NCI-H2029 treated with DMSO at 0.1 percent for 48 hours (cell line): ENCODE measurements at places on chromosomes 11 and 22.

DNA sequence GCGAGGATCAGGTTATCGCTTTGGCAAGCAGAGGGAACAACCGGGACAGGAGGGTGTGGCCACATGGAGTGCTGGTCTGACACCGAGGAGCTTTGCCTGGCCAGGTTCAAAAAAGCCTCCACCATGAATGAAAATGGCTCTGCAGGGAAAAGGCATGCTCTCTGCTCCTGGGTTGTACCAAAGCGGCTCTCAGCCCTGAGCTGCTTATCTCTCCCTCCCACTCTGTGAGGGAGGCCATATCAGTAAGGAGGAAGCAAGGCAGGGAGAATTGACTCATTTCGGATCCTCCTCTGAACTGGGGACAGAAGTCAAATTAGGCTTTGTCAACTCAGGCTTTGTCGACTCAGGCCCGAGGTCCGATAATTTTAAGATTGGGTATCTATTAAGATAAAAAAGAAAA is 82.9 kb upstream of the CRTAM start:
- DNase-seq: no peak

GRCh38 chr11:101053492-101053891 is 76.1 kb downstream of the PGR start:
- DNase-seq: no peak

DNA sequence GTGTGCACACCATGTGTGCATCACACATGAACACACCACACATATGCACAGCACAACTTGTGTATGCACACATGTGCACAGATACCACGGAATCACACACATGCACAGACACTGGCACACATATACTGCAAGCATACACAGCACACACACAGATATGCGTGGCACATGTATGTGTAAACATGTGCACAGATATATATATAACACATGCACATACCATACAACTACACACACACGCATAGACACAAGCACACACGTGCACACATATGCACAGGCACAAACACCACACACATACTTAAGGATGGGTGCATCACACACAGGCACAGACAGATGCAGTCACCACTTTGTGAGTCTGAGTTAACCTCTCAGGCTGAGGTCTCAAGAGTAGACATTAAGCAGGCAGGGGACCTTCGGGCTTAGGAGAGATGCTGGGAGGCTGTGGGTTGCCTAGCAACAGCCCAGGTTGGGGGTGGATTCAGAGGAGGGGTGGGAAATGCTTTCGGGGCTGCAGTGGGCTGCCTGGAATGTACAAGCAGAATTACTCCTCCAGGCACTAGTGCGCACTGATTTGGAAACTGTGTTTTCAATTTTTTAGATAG is 82.9 kb downstream of the MYO18B start:
- no peak for DNase-seq

GRCh38 chr11:102457865-102458264 is 5.3 kb upstream of the TMEM123 start:
- no peak for DNase-seq

- DNase-seq: no peak
These were observed 13.6 kb upstream of the OR56B1 start for GRCh38 chr11:5722622-5723021.

GRCh38 chr22:37982151-37982785 is 2.1 kb downstream of the SOX10 start:
- no peak for DNase-seq

GRCh38 chr11:115266066-115266639 is 238.1 kb downstream of the CADM1 start:
- DNase-seq: no peak

GRCh38 chr11:125579811-125580210 is 10.5 kb downstream of the EI24 start:
- no peak for DNase-seq

- DNase-seq: no peak
These were observed 418.0 kb downstream of the SHANK2 start for GRCh38 chr11:70834277-70834940.

GRCh38 chr22:35148381-35148780 is 82.4 kb downstream of the ISX start:
- no peak for DNase-seq

GRCh38 chr11:130582981-130583380 is 134.5 kb downstream of the ADAMTS15 start:
- DNase-seq: no peak

GRCh38 chr11:34938611-34939010 is 22.2 kb downstream of the PDHX start:
- DNase-seq: no peak

- DNase-seq: peak; percentile 32
These were observed at the start of gene ANO9 for GRCh38 chr11:441418-442274. Gene ANO9 (minus strand): TSS chr11:442011. CDS start chr11:441926, 85 bp downstream.

GRCh38 chr11:30111786-30112185 is 95.0 kb upstream of the KCNA4 start:
- no peak for DNase-seq

- DNase-seq: no peak
These were observed 7.2 kb downstream of the MRGPRF start for GRCh38 chr11:69005631-69006368.

DNA sequence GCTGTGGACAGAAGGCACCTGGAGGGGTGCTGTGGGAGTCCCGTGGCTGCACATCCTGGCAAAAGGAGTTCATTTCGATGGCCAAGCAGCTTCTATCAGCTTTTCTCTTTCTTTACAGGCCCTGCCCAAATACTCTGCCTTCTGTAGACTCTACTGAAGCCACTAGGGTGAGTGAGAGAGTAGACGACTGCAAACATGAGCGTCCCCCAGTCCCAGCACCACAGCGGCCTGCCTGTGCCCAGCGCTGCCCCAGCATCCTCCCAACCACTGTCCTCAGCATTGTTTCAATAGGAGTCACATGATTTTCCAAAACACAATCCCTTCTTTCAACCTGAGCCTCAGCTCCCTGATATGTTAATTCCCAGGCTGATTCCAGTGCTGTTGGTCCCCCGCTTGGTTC is 110.0 kb downstream of the KIRREL3 start:
- no peak for DNase-seq

DNA sequence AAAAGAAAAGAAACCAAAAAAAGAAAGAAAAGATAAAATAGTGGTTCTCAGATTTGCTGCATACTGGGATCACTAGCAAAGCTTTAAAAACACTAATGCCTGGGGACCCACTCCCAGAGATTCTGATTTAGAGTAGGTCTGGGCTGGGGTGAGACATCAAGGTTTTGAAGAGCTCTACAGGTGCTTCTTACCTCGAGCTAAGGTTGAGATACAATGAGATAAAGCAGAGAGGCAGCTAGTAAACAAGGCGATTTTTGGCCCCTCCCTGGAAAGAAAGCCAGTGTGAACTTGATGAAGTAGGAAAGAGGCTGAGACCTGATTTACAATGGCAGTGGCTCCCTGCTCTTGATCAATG is 327.6 kb upstream of the CCDC90B start:
- DNase-seq: no peak

GRCh38 chr11:102452461-102453301 is at the start of gene TMEM123:
Gene TMEM123 (minus strand): TSS chr11:102452765. CDS start chr11:102452623, 142 bp downstream.
- DNase-seq: peak; percentile 21

- DNase-seq: no peak
These were observed 33.6 kb upstream of the MMP7 start for GRCh38 chr11:102564110-102564509.

DNA sequence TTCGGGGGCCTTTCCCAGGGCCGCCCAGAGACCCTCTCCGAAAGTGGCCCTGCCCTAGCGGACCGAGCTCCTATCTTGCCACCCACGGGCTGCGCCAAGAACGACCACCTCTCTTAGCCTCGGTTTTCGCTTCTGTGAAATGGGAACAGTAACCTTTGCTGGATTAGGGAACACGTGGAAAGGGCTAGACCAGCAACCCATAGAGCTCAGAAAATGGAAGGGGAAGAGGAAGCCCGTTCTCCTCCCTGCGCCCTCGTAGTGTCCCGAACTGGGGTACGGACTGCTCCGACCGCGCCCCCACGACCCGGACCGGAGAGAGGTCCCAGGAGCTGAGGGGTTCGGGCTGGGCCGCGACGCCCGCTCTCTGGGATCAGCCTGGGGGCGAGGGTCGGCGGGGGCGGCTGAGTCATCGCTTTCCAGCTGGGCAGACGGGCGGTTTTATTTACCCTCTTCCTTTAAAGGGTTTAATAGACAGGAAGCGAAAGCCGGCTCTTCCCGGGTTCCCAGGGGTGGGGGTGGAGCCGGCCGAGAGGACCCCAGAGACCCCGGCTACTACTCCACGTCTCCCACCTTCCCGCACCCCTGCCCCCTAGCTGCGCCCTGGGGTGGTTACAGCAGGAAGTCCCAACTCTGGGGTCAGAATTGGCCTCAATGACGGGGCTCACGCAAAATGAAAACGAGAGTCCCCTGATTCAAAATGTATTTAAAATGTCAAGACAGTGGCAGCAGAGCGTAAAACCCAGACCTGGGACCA is 907 bp upstream of the PHLDA2 start:
- DNase-seq: no peak

GRCh38 chr11:33017478-33017877 is 1.8 kb downstream of the DEPDC7 start:
- DNase-seq: no peak

DNA sequence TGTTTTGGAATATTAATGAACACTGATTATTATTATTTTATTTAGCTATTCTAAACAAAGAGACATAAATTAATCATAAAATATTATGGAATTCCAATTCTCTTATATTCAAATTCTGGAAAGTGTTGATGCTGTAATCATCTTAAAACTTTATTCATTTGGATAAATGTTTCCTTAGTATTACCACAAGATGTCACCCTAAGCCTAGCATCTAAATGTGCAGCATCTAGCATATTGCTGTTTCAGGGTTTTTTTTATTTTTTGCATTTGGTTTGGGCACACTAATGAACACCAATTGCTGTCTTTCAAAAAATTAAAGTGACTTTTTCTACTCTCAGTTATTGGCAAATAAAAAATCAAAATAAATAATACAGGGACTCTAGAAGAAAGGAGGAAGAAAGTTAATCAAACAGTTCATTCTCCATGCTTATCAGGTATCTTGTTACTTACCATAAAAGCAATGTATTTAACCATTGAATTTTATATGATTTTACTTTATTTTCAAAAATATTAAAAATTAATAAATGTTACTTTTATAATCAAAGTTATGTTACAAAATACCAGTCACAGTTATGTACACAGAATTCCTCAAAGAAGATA is 31.8 kb downstream of the DLG2 start:
- peak; percentile 9 for DNase-seq

GRCh38 chr22:41290262-41291221 is 4.6 kb upstream of the RANGAP1 start:
- no peak for DNase-seq
